ENCODE measurements at places on chromosomes 3 and 15. TPM values are rescaled to one million over a fixed set of nuclear protein-coding genes. Genes with fewer than 3 reads are reported as not detected.

SH3GL3 gene
- 0.34 TPM for polyA plus RNA-seq

PLSCR4 gene
- polyA plus RNA-seq = 12.6 TPM

- H3K36me3 ChIP-seq = no peaks in the 10 kb centered on the region
- no peak for DNase-seq
- H3K27ac ChIP-seq = no peak overlapping the region
These were observed 82.4 kb upstream of the PTX3 start for GRCh38 chr3:157354254-157354653.

GRCh38 chr3:45571969-45572368 is 22.6 kb upstream of the LIMD1 start:
- no peak overlapping the region for H3K4me3 ChIP-seq
- H3K27me3 ChIP-seq = no peaks in the 10 kb centered on the region
- no peak overlapping the region for H3K27ac ChIP-seq
- DNase-seq = no peak
- no peaks in the 10 kb centered on the region for H3K36me3 ChIP-seq

GRCh38 chr3:44029100-44029499 is 212.6 kb upstream of the TOPAZ1 start:
- H3K4me1 ChIP-seq = no peaks in the 10 kb centered on the region
- no peak overlapping the region for H3K27ac ChIP-seq
- no peak for DNase-seq
- H3K27me3 ChIP-seq = no peaks in the 10 kb centered on the region

DNA sequence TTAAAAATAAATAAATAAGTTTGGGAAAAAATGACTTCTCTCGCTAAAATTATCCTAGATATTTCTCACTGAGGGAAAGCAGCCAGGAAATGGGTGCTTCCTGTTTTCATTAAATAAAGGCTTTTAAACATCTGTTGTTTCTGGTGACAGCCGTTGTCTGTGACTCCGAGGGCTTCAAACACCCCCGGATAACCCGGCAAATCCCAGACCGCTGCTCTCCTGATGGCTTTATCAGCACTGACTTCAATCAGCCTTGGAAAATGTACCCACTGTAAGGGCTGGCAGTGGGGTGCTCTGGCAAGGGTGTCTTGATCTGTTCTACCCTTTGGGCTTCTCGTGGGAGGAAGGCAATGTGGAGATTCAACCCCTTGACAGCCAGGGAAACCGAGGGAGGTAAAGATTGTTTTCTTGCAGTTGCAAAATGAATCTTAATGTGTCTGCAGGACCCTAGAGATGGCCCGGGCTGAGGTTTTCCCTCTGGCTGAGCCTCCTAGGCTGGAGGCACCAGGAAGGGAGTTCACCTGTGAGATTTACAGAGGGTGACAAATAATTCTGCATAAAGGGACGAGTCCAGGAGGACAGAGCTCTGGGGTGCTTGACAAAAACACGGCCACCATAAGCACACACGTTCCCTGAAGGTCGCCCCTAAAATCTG is 33.6 kb upstream of the SEC13 start:
- no peak overlapping the region for H3K4me3 ChIP-seq
- H3K4me1 ChIP-seq = no peaks in the 10 kb centered on the region
- no peak for DNase-seq
- H3K27ac ChIP-seq = no peak overlapping the region

- DNase-seq = no peak
- no peak overlapping the region for H3K4me3 ChIP-seq
- no peaks in the 10 kb centered on the region for H3K27me3 ChIP-seq
These were observed 207.1 kb downstream of the LRRN1 start for GRCh38 chr3:4006288-4006687.

GRCh38 chr3:101602731-101603130 is 28.8 kb downstream of the PCNP start:
- H3K27me3 ChIP-seq = no peaks in the 10 kb centered on the region
- H3K27ac ChIP-seq = no peak overlapping the region
- no peak overlapping the region for H3K4me3 ChIP-seq
- DNase-seq = no peak

DNA sequence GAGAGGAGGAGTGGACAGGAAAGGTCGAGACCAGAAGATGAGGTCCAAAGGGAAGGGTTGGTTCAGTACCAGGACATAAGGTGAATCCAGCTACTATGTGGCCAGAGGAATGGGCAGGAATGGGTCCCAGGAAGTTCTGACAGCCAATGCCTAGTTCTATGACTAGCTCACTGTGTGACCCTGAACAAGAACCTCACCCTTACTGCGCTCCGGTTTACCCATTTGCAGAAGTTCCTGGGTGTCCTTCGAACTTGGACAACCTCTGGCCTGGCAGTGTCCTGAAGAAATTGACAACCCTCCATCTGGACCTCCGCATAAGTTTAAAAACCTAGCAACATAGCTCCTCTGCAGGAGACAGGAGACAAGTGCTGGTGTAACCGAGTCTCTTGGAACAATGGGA is 12.2 kb upstream of the PSTPIP1 start:
- H3K4me1 ChIP-seq = no peaks in the 10 kb centered on the region
- no peak overlapping the region for H3K27ac ChIP-seq
- no peaks in the 10 kb centered on the region for H3K27me3 ChIP-seq
- no peaks in the 10 kb centered on the region for H3K36me3 ChIP-seq
- H3K4me3 ChIP-seq = no peak overlapping the region

DNA sequence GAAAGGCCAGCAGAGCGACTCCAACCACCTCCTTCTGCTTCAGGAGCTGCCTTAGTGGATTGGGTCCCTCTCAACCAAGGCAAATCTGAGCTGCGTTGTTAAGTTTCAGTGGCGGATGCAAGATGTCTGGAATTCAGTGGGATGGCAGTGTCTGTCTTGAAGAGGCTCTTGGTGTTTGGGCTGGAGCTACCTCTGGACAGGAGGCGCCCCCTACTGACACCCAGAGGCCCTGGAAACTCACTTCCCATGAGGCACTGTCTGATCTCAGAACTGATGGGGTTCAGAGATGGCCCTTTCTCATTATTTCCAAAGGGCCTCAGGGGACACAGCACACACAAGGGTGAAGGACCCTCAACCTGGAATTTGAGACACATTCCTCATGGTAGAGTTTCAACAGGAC is 6.0 kb upstream of the SLC28A1 start:
- no peak overlapping the region for H3K4me3 ChIP-seq
- H3K27me3 ChIP-seq = no peaks in the 10 kb centered on the region
- H3K4me1 ChIP-seq = no peaks in the 10 kb centered on the region
- H3K36me3 ChIP-seq = no peaks in the 10 kb centered on the region
- DNase-seq = peak; percentile 58

GRCh38 chr15:96992817-96993216 is 662.3 kb downstream of the NR2F2 start:
- no peak overlapping the region for H3K27ac ChIP-seq
- no peaks in the 10 kb centered on the region for H3K4me1 ChIP-seq
- H3K36me3 ChIP-seq = no peaks in the 10 kb centered on the region
- H3K27me3 ChIP-seq = no peaks in the 10 kb centered on the region
- no peak overlapping the region for H3K4me3 ChIP-seq
- no peak for DNase-seq

- H3K36me3 ChIP-seq = no peaks in the 10 kb centered on the region
- H3K4me3 ChIP-seq = no peak overlapping the region
- H3K27ac ChIP-seq = no peak overlapping the region
- H3K27me3 ChIP-seq = no peaks in the 10 kb centered on the region
- H3K4me1 ChIP-seq = no peaks in the 10 kb centered on the region
These were observed 27.4 kb upstream of the CD47 start for GRCh38 chr3:108118038-108118768.

DNA sequence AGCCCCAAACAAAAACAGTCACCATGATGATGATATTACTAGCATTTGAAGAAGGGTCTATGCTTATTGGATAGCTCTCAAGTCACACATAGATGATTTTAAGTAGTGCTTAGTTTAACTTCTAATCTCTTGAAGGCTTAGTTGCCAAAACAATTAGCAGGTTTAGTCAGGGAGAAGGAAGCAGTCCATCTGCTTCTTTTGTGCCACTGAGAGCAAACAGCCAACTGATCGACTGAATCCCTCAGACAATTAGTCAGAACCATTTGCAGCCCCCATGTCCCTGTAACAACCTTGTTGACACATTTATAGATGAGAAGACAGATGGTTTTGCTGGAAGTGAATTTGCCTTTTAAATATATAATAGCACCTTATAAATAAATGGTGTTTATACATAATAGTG is 585.1 kb upstream of the SUCLG2 start:
- DNase-seq = no peak
- H3K27me3 ChIP-seq = no peaks in the 10 kb centered on the region
- no peaks in the 10 kb centered on the region for H3K36me3 ChIP-seq
- H3K4me3 ChIP-seq = no peak overlapping the region
- H3K27ac ChIP-seq = no peak overlapping the region
- H3K4me1 ChIP-seq = no peaks in the 10 kb centered on the region
